ENCODE measurements at places on chromosomes 7 and 10. TPM values are rescaled to one million over a fixed set of nuclear protein-coding genes. Genes with fewer than 3 reads are reported as not detected.
A peak's percentile ranks its signal among the peaks of the same experiment; 100 is the strongest.

LHFPL3 gene
- not detected for total RNA-seq

MYO3A gene
- total RNA-seq: not detected

FOXI2 gene
- total RNA-seq: not detected

BPGM gene
- 28.0 TPM for total RNA-seq

GTF2IRD1 gene
- total RNA-seq: 23.8 TPM

DNA sequence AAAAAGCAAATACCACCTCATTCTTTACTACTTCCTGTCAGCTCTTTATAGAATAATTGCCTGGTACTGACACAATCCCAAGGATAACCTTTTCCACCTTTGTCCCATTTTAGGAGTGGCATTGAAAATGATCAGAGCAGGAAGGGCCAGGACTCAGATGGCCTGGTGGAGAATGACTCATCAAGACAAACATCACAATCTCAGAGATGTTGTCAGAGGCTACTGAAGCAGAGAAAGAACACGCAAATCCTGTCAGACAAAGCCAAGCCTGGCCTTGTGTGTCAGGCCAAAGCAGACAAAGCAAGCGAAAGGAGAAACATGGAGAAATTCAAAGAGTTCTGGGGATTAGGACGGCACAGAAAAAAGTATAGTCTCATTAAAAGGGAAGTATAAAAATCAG is 40.9 kb downstream of the NSUN6 start:
- DNase-seq: peak; percentile 36

DNA sequence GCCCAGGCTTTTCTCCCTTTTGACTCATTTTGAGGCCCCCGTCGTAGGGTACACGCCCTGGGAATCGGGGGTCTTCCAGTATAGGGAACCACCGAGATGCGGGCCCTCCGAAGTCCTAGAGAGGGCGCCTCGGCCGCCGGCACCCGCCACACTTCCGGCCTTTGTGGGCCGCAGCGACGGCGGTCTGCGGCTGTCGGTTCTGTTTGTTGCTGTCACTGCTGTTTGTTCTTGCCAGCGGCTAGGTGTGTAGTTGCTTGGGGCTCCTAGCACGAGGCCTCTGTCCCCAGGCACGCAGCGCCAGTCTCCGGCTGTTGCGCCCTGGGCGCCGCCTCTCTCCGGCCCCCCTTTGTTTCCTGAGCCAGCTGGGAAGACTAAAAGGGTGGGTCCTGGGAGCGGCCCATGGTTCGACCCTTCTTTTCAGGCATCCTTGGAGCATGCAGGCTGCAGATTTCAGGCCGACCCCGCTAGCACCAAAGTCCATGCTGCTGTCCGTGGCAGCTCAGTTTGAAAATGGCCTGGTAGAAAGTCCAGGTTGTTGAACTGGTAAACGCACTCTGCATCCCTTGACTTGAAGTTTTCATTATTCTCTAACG is 17.8 kb upstream of the ZKSCAN1 start:
- no peak for DNase-seq

DNA sequence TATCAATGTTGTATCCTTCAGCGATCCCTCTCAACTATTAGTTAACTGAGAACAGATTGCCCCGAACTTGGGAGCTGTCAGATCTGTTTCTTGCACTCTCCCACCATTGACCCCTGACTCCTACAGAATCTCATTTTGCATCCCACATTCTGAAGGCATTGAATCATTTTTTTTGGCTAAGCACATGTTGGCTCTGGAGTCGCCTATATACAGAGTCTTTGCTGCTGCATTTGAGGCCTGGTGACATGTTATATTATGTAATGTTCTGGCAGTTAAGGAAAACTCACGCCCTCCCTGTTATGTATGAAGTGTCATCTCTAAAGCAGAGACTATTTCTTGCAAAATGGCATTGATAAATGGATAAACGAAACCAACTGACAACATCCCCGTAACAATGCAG is 159.2 kb upstream of the ITGB1 start:
- no peak for DNase-seq

DNA sequence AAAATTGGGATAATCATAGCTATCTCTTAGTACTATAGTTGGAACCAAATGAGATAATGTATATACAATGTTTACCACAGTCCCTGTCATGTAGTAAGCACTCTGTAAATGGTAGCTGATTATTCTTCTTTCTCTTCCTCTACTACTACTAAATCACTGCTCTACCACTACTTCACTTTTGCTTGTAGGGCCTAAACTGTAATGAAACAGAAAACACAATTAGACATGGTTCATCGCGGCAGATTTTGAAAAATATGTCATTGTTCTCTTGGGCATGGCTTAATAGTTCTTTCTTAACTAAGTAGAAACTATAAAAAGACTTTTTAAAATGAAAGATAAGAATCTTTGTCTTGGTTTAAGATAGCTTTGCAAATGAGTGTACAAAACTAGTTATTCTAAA is 34.9 kb downstream of the R3HCC1L start:
- DNase-seq: no peak

- DNase-seq: peak; percentile 34
Measured at GRCh38 chr10:43648398-43649184, at the start of gene ZNF32. Gene ZNF32, minus strand, starts transcription at chr10:43648881. Its CDS starts 2,748 bp downstream, at chr10:43646133.

GRCh38 chr10:47101196-47101595 is 190.0 kb downstream of the PTPN20 start:
- no peak for DNase-seq

DNA sequence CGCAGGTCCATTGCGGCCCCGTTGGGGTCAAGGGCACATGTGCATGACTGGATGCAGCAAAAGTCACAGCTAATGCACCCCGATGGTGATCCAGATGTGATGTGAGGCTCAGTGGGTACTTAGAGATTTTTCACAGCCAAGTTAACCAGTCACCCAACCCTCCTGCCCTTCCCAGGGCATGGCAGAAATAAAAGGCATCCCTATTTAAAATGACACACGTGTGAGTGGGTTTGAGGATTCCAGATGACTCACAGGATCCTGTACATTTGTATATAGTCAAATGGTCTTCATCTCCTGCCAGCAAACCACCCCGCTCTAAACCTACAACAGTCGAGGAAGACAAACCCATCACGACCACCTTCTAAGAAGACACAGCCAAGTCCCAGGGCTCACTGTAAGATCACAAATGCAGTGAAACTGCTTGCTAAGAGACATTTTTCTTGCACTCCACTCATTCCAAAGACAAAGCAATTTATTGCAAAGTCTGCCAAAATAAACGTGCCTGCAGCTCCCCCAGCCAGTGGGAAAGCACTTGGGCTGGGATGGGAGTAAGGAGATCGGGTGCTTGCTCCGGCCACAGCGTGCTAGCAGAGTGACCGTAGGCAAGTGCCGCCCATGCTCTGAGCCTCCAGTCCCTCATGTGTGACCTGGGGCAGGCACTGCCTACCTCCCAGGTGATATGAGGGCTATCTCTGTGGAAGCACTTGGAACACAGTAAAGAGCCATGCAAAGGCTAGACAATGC is 86.6 kb upstream of the MACROH2A2 start:
- DNase-seq: no peak

GRCh38 chr10:116477986-116478664 is 50.5 kb downstream of the PNLIPRP3 start:
- no peak for DNase-seq

- no peak for DNase-seq
Measured at GRCh38 chr7:38296059-38296857, 22.8 kb upstream of the TARP start.

DNA sequence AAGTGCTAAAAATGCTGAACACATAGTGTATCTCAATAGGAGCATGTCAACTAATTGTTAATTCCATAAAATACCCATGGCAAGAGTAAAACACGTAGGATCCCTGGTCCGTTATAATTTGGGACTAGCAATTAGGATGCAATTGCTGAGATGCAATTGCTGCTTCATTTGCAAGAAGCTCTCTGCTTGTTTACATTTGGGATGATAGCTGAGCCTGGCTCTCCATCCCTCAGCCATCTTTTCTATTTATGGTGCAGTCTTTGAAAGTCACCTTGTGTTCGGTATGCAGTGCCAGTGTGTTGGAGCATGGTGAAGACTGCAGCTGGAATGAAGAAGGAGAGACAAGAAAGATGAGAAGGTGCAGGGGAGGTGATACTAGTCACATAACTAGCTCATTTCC is 191.3 kb downstream of the SNX10 start:
- no peak for DNase-seq

- no peak for DNase-seq
Measured at GRCh38 chr10:43695321-43695720, 46.6 kb upstream of the ZNF32 start.

GRCh38 chr7:117750612-117751563 is 122.4 kb downstream of the CTTNBP2 start:
- DNase-seq: peak; percentile 13

- DNase-seq: no peak
Measured at GRCh38 chr10:94423627-94424026, 21.3 kb downstream of the TBC1D12 start.

DNA sequence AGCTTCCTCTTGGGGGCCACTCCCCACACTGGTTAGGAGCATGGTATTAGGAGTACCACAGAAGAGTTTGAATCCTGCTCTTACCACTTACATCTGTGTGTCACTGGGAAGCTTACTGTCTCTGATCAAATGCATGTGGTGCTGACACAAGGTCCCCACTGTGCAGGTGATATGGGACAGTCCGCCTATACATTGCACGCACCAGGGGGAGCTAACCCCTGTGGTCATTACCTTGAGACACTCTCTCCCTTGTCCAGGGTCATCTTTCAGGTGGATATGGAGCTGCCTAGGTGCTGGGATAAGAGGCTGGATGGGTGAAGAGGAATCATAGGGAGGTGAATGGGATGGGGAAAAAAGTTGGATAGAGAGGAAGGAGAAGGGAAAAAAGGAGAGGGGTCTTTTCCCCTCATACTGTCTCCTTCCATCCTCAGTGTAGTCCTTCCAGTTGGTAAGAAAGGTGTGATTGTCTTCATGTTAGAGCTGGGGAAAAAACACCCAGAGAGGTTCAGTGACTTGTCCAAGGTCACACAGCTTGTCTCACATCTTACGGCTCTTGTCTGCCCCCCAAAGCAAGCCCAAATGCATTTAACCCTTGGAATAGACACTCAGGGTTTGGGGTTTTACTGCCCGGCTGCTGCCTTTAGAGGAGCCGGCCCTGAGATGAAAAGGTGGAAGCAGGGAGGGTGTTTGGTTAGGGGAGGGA is 125.9 kb downstream of the CDH23 start:
- no peak for DNase-seq

DNA sequence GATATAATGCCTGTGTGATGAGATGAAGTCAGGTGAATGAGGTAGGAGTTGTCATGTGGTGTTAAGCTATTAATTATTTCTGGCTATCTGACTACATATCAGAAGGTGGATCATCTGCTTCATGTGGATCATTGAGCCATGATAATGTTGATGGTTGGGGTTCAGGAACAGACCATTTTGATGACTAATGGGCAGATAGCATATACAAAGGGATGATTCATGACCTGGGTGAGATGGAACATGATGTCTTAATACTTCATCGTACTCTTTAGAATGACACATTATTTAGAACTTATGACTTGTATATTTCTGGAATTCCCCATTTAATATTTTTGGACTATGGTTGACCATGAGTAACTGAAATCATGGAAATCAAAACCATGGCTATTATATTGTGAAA is 155.1 kb downstream of the OR13A1 start:
- peak; percentile 80 for DNase-seq

DNA sequence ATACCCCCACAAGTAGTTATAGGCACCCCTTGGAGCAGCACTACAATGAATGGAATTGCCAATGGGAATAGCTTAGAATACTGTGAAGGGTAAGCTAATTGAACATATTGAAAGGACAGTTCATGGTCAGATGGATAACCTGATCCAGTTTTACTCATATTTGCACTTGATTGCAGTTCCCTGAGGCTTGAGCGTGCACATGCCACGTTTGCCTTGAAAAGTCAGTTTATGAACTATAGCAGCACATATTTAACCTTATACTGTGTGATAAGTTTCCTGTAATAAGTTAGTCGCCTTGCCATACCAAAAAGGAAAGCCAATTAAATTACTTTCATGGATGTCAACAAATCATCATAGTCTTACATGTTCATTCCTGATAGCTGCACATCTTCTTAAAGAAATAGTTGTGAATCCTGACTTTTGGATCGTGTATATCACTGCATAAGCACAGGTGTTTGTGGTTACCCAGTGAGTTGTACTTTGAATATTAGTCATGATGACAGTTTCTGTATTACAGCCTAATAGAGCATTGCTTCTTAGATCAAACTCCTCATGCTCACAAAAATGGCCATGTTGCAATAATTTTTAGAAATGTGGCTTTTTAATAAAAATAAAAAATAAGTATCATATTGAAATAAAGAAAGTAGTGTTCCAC is 21.6 kb downstream of the DNTT start:
- peak; percentile 37 for DNase-seq

GRCh38 chr10:29067161-29067560 is 221.7 kb upstream of the LYZL1 start:
- peak; percentile 29 for DNase-seq

- DNase-seq: no peak
Measured at GRCh38 chr7:106057962-106058927, 53.9 kb downstream of the SYPL1 start.

DNA sequence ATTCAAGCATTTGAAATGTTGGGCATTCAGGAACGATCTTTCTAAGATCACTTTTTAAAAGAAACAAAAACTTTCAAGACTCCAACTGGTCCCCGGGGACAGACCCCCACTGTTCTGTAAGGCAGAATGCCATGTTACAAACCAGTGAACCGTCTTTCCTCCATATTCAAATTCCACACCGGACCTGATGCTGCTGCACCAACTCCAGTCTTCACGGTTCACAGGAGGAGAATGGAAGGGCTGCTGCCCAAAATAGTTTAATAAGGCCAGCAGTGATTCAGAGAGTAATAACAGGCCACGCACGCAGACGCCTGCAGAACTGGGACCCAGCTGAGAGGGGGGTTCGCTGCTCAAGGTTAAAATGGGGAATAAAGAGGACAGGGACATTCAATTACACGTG is 47.2 kb downstream of the OSBPL3 start:
- DNase-seq: no peak

DNA sequence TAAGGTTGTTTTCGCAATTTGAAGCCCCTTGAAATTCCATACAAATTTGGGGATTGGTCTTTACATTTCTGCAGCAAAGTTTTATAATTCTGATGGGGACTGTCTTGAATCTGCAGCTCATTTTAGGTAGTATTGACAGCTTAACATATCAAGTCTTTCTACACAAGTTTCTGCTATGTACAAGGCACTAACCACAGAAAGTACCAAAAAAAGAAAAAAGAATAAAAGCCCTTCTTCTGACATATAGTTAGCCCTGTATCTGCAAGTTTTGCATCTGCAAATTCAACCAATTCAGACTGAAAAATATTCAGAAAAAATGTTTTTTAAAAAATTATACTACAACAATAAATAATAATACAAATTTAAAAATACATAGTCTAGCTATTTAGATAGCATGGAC is 15.3 kb downstream of the POT1 start:
- no peak for DNase-seq

DNA sequence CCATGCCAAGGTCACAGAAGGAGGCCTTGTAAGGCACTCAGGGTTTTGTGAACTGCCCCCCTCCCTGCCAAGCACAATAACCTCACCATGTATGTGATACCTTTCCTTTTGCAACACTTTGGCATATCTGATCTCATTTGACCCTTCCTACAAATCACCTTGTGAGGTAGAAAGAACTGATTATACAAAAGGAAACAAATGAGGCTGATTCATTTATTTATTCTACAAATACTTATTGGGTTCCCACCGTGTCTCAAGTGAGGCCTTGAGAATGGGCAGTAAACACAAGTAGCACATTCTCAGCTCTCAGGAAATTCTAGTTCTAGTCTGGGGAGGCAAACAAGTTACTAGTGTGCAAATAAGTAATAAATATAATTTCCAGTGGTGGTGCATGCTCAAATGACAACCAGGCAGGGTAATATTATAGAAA is 19.6 kb downstream of the PLCE1 start:
- DNase-seq: no peak

GRCh38 chr10:124522131-124522932 is 60.7 kb downstream of the LHPP start:
- DNase-seq: no peak
